ENCODE measurements at places on chromosomes 5 and 9.
A peak's percentile ranks its signal among the peaks of the same experiment; 100 is the strongest.

GRCh38 chr5:141902015-141902814, 21.5 kb upstream of the DELE1 start:
- DNase-seq, result no peak

- DNase-seq, result no peak
Observed at GRCh38 chr9:33136721-33137670, 30.1 kb downstream of the B4GALT1 start.

GRCh38 chr5:981456-981855, 27.1 kb upstream of the NKD2 start:
- peak; percentile 34 for DNase-seq

- DNase-seq, result no peak
Observed at GRCh38 chr9:124855944-124856765, 2.9 kb downstream of the WDR38 start.

DNA sequence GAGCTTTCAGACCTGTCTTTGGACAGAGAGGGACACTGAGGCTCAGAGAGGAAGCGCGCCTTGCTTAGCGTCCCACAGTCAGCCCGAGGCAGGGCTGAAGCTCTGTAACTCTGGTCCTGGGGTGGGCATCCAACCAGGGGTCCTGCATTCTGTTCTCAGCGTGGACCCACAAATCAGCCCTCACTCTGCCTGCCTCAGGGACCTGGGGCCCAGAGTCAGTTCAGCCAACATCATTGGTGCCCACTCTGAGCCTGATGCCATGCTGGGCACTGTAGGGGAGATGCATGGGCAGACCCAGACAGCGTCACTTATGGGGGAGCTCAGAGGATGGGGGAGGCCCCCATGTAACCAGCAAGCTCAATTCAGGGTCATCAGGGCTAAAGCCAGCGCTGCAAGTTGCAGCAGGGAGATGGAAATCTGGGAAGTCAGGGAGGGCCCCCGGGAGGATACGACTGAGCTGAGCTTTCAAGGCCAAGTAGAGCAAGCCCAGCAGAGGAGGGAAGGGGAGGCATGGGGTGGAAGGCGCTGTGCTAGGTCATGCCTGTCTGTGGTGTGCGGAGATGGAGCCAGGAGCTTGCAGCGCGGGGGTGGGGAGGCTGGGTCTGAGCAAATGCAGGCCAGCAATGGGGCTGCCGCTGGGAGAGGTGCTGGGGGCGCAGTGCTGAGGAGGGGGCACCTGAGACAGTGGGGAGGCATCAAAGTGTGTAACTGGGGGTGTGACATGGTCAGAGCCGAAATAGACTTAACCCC, 21.1 kb downstream of the CORO2A start:
- no peak for DNase-seq

DNA sequence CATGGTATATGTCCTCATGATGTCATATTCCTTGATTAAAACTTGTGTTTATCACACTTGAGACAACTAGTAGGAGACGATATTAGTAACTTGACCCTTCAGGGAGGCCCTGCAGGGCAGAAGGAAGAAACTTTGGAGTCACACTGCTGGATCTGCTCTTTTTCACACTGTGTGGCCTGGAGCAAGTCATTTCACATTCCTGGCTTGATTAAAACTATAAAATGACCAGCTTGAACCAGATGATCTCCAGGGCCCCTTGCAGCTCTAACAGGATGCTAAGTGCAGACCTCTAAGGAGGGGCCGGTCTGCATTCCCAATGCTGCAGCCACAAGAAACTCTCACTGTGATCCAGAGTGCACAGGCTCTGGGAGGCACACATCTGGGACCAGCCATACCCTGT, 146.4 kb upstream of the ZNF366 start:
- DNase-seq, result no peak

DNA sequence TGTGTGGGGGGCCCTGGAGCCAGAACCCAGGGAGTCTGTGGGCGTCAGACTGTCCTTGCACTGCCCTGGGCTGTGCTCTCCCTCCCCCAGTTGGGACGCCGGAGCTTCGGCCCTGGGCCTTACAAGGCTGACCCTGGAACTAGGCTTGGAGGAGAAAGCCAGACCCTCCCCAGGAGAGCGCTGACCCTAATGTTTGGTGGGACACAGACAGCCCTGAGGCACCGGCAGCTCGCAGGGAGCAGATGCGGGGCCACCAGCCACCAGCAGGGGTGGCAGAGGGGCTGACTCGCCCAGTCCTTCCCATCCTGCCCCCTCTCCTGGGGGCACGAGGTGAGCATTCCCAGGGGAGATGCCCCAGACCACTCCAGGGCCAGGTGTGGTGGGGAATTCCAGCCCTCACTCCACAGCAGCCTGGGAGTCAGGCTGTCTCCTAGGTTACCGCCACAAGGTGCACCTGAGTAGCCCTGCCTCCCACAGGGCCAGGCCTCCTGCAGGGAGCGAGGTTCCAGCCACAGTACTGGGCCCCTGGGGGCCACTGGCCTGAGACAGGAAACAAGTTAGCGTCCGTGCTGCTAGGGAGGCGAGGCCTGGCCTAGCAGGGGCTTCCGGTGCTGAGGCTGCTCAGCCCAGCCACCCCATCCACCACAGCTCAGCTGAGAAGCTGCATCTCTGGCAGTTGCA, 134.6 kb downstream of the OLFM1 start:
- no peak for DNase-seq

- DNase-seq, result no peak
Observed at GRCh38 chr9:122091682-122092592, 1.2 kb downstream of the TTLL11 start.

DNA sequence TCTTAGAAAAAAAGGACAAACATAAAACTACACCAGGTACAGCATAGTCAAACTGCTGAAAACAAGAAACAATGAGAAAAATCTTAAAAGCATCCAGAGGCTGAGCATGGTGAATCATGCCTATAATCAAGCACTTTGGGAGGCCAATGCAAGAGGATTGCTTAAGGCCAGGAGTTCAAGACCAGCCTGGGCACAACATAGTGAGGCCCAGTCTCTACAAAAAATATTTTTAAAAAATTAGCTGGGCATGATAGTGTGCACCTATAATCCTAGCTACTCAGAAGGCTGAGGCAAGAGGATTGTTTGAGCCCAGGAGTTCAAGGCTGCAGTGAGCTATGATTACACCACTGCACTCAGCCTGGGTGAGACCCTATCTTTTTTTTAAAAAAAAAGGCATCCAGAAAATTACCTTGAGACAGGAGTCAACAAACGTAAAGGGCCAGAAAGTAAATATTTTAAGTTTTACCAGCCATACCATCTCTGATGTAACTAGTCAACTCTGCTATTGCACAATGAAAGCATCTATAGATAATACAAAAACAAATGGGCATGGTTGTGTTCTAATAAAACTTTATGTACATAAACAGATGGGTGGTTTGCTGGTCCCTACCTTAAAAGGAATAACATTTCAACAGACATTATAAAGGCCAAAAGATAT, 19.8 kb downstream of the AP3B1 start:
- DNase-seq, result no peak

- no peak for DNase-seq
Observed at GRCh38 chr9:106557996-106558667, 304.8 kb upstream of the ZNF462 start.

- no peak for DNase-seq
Observed at GRCh38 chr9:81575956-81576355, 113.4 kb downstream of the TLE1 start.

DNA sequence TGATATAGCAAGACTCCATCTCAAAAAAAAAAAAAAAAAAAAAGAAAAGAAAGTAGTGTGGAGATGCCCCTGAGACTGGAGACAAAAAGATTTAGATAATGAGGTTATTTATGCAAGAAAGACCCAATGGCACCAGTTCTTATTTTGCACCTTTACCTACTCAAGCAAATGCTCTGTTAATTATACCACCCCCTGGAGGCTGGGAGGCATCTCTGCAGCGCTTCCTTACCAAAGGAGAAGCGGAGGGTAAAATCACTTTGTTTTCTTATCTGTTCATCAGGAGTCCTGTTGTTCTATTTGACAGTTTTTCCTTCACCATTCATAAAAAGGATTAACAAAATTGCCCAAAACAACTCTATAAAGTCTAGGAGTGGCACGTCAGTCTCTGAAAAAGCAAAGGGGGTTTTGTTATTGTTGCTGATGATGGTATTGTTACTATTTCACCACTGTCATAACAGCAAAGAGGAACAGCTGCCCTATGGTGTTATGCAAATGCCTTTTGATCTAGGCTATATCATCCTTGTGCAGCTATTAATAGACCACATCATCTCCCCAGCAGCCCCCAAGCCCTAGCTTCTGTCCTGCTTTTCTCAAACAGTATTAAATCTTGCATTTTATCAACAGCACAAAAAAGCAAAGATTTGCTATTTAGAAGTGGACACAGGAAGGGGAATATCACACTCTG, 174.0 kb downstream of the PALM2AKAP2 start:
- no peak for DNase-seq

DNA sequence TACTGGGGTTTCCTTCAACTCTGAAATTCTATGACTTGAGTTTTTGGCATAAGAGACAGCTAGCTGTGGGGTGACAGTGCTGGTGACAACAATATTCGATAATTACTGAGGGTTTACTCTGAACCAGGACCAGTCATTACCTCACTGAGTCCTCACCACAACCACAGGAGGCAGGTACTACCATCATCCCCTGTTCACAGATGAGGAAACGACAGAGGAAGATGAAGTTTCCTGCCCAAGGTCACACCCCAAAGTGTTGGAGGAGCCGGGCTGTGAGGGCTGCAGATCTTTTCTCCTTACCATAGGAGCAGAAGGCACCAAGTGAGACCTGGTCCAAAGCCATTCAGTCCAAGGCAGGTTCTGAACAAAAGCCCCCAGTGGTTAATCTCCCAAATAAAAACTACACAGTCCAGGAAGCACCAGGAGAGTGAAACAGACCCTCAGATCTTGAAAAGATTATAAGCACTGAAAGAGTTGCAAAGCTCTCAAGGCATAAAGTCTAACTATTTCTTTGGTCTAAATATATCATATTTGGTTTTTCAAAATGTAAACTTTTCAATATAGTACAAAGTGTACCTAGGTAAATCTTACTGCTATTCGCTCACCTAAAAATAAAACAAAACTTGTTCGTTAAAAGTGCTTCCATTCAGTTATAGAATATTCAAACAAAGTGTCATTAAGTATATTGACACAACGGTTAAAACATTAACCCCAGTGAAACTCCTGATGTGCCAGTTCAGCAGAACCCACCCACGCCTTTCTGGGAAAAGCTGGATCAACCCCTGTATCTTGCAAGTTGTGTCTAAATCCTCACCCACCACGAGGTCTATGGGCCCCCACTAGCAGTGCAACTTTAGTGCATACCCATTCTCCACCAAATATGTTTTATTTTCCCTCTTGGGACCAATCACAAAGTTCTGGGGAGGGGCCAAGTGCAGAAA, 82.6 kb upstream of the EQTN start:
- DNase-seq, result no peak

DNA sequence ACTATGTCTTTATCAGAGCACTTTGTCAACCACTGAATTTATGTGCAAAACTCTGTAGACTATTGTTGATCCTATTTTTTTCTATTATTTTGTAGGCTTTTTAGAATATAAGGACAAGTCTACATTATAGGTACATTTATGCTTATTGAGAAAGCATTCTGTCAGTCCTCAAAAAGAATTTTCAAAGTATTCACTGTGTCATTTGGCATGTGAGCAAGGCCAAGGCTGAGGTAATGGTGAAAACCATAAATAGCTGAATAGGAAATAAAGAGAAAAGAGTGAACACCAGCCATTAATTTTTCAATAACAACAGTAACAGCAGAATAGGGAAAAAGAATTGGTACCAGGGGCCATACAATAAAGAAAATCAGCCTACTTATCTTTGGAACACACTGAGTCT, 21.0 kb downstream of the SKIC3 start:
- DNase-seq, result no peak

GRCh38 chr9:130995086-130996011, 13.6 kb upstream of the LAMC3 start:
- DNase-seq, result no peak

GRCh38 chr9:127960410-127961154, 20.2 kb downstream of the EEIG1 start:
- DNase-seq, result no peak

DNA sequence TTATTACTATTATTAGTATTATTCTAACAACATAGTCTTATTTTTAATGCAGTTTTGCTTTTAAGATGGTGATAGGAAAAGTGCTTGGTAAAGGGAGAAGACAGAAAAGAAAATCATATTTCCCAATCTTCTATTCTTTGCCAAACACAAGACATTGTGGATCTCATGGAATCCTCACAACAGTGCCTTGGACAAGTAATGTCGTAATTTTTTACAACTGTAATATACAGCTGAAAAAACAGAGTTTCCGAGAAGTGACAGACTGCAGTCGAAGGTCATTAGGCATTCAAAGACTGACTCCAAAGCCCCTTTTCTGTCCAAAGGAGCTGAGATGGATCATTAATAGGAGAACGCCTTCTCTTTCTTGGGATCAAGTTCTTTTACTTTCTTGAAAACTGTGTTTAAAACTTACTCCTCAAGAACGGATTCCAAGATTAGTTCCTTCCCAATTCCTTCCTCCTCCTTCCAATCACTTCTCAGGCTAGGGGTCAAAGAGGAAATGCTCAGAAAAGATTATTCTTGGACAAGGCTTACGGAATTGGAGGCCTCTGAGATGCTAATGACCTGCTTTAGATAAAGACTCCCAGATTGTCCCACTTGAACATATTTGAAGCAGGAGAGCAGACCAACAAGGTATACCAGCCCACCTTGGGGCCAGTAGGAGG, 24.3 kb upstream of the TRIM32 start:
- DNase-seq, result no peak

- DNase-seq, result no peak
Observed at GRCh38 chr5:35042781-35043180, 5.0 kb downstream of the AGXT2 start.

- DNase-seq, result no peak
Observed at GRCh38 chr5:162624110-162624509, 556.5 kb downstream of the GABRG2 start.

DNA sequence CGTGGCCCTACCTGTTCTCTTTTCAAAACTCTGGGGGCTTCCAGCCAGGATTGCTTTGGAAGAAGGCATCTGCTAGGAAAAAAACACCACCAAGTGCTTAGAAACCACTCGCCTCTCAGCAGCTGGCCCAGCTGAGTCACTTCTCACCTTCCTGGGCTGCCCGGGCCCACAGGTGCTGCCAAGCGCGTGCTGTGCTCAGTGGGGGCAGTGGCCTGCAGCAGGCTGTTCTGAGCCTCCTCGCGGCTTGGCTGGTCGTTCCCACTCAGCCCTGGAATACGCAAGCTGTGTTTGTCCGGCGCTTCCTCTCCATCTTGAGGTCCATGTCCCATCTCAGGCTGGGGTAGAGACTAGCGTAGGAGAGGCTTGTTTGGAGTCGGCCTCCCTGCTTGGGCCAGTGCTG, 102.5 kb upstream of the FCN2 start:
- no peak for DNase-seq

- no peak for DNase-seq
Observed at GRCh38 chr5:164372892-164373291, 867.5 kb downstream of the MAT2B start.

DNA sequence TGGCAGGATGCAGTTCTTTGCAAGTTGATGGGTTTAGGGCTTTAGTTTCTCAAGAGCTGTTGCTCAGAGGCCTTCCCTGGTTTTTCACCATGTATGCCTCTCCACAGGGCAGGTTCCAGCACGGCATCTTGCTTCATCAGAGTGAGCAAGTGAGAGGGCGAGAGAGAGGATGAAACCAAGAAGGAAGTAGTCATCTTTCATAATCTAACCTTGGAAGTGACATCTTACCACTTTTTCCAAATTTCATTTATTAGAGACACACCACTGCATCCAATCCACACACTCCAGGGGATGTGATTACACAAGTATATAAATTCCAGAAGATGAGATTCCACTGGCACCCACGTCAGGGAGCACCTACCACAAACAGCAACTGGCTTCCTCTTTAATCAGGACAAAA, 294.4 kb downstream of the MARCHF11 start:
- no peak for DNase-seq

GRCh38 chr9:108746864-108747263, 108.9 kb downstream of the ACTL7B start:
- no peak for DNase-seq

GRCh38 chr9:88749420-88749819, 214.4 kb downstream of the NXNL2 start:
- DNase-seq, result no peak

Measured in left lung (tissue), 14 donors.